Brain (organoid and tissue), 16 donors: ENCODE measurements at places on chromosomes 1 and 21.

DNA sequence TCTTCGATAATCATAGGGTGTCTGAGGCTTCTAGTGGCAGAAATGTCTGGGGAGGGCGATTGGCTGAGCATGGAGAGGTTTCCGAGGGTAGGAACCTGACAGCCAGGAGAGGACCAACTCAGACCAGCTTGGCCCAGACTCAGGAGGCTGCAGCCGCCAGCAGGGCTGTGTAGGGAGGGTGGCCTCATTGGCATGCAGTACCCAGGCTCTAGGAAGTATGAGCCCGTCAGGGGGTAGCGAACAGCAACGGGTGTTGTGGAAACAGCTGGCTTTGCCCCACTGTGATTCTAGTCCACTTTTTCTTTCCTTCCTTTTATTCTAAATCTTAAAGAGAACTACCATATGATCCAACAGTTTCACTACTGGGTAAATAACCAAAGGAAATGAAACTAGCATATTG, 103.3 kb downstream of the DIRAS3 start:
- DNase-seq: peak; percentile 61

DNA sequence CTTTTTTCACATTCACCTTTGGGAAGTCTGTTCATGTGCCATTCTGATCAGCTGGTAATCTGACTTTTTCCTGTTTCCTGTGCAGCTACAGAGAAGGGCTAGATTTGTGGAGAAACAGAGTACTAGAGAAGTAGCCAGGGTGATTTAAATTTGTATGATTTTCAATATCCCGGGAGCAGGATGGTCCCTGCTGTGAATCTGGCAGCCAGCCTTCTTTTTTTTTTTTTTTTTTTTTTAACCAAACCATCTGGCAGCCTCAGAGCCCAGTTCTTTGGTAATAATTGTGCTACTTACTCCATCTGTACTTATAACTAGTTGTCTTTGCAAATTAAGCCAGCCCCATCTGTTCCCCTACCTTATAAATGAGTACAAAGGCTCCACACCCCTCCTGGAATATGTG, 248.6 kb upstream of the DEPDC1 start:
- DNase-seq: peak; percentile 97

DNA sequence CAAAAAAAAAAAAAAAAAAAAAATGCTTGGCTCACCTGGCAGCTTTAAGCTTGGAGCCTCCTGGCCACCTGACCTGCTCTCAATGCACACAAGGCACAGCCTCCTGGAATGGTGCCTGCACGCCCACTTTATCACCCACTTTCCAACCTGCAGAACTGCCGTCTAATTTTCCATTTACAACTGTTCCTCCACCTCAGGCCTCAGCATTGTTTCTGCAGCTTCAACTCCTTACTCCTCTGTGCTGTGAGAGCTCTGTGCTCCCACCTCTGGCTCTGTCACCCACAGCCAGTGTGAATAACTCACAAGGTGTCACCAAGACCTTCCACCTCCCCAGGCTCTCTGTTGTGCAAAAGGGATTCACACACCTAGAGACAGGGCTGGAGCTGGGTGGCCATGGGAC, 38.7 kb upstream of the GPR157 start:
- DNase-seq: no peak

- DNase-seq: no peak
Measured at GRCh38 chr1:119112791-119113190, 27.7 kb downstream of the WARS2 start.

- DNase-seq: no peak
Measured at GRCh38 chr21:26847921-26848320, 2.7 kb upstream of the ADAMTS1 start.

DNA sequence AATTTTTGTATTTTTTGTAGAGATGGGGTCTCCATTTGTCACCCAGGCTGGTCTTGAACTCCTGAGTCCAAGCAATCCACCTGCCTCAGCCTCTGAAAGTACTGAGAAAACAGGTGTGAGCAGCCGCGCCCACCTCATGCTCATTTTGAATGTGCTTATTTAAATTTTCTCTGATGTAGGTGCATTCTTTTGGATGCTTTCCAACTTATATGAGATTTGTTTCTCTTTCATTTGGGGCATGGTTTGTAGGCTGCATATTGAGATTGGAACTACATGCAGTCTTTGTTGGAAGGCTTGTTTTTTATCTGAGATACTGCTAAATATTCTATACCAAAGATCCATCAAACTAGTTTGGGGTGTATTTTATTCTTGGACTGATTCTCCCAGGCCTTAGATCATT, 81.0 kb upstream of the IVNS1ABP start:
- no peak for DNase-seq

- no peak for DNase-seq
Measured at GRCh38 chr1:14850563-14850962, 252.1 kb downstream of the KAZN start.

DNA sequence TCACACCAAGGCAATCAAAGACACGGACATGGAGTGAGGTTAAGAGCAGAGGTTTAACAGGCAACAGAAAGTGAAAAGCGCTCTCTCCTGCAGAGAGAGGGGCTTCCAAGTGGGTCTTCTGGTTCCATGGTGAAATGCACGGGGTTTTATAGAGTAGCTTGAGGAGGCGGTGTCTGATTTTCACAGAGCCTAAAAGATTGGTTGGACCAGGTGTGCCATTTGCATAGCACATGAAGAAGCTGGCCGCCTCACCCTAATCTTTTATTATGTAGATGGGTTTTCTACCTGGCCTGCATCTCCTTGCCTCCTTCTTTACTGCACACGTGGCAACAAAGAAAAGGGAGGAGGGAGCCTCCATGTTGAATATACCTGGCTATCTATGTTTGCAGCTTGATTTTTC, 197.3 kb downstream of the RYR2 start:
- no peak for DNase-seq

- DNase-seq: no peak
Measured at GRCh38 chr1:182688436-182689205, 4.2 kb upstream of the RGS8 start.

- DNase-seq: no peak
Measured at GRCh38 chr1:166136222-166136621, 30.6 kb downstream of the FAM78B start.

GRCh38 chr1:185957441-185958363, 223.5 kb downstream of the HMCN1 start:
- peak; percentile 2 for DNase-seq

DNA sequence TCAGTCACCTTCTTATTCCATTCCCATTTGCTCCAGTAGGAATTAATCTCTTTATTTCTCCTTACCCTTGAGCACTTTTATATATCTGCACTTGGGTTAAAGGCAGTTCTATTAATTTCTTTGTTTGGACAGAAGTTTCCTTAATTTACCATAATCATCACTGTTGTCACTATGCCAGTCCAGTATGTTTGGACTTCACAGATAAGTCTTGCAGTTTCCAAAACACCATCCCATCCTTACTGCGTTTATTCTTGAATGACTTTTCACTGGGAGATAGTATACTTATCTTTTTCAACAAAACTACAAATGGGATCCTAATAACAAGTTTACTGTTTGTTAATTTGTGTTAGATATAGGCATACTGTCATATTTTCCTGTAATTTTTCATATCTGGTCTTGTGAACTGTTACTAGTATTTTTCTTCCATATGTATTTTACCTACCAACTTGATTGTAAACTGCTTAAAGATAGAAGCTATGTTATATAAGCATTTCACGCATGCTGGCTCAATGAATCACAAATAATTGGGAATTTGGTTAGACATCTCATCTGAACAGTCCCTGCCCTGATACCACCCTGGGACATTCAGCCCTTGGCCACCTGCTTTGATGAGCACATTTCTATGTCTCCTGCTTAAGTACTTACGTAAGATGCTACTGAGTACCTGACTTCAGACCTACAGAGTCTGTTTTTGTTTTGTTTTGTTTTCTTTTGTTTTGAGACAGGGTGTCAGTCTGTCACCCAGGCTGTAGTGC, 78.2 kb downstream of the OLFML2B start:
- no peak for DNase-seq

DNA sequence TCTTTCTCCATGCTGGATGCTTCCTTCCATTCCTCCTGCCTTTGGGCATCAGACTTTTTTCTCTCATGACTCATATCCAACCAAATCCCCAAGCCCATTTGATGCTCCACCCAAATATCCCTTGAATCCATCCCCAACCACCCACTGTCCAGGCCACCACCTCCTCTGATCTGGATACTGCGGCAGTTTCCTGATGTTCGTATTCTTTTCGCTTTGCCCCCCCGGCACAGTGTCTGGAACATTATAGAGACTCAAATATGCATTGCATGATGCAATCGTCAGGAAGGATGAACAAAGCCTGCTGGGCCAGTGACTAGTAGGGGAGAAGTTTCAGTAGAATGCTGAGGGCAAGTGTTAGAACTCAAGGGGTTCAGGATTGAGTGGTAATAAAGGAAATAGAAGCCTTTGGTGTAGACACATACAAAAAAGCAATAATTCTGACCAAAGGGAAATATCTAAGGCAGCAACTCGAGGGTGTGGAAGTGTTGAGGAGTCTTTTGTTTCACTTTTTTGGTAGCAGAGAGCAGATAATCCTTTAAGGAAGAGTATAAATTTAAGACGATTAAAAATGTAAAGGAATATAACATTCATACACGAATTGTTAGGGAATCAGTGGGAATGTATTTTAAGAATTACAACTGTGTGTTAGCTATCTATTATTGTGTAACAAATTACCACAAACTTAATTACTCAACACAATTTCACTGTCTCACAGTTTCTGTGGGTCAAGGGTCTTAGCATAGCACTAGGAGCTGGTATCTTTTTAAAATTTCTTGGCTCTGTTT, 7.5 kb downstream of the S100A11 start:
- no peak for DNase-seq

DNA sequence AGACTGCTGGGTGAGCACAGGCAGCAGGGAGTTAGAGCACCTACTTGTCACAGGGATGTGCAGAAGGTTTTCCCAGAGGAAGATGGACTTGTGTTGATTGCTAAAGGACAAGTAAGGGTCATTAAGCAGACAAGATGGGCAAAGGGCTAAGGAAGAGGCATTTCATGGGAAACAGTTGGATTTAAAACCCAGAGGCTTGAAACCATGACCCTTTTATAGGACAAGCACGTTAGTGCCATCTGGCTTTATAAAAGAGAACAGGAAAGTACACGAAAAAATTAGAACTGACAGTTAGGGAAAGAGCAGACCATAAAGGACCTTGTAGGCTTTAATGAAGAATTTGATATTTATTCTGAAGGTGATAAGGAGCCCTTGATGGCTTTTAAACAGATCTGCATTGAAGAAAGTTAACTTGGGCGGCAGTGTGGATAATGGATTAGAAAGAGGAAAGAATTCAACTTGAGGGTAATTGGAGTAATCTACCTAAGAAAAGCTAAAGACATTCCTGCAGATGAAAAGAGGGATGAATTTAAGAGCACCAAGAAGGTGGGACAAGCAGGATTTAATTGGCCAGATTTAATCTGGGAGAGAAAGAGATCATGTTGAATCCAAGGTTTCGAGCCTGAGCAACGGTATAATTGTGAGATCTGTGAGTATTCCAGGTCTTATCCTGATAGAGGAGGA, 68.6 kb downstream of the ZC3H11B start:
- no peak for DNase-seq

- DNase-seq: no peak
Measured at GRCh38 chr1:34354367-34354766, 177.7 kb downstream of the C1orf94 start.

DNA sequence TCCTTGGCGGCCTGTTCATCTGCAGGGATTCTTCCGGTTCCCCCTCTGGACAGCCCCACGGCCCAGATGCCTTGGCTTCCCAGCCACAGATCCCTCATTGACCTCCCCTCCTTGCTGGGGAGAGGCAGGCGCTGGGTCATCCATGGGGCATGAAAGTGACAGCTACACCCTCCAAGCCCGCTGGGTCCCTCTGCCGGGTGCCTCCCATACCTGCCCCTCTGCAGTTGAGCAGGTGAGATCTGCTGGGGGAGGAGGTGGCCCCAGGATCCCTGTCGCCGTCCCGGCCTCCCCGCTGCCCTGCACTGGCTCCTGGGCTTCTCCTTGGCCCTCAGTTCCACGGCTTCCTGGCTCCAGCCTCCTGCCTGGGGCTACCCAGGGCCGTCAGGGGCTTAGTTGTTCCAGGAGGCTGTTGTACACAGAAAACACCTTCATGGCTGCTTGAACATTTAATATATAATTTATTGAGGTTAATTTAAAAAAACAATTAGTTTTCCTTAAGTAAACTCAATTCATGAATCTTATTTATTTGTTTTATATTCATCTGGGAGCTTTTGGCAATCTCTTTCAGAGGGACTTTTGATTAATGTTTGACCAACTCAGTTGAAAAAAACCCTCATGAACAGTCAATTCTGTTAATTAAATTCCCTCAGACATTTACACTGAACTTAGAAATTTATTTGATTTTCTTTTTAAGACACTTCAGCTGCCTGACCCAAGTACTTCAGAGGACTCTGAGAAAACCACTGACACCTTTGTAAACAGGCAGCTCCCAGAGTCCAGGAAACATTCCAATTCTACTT, 67.6 kb upstream of the ABCG1 start:
- no peak for DNase-seq

DNA sequence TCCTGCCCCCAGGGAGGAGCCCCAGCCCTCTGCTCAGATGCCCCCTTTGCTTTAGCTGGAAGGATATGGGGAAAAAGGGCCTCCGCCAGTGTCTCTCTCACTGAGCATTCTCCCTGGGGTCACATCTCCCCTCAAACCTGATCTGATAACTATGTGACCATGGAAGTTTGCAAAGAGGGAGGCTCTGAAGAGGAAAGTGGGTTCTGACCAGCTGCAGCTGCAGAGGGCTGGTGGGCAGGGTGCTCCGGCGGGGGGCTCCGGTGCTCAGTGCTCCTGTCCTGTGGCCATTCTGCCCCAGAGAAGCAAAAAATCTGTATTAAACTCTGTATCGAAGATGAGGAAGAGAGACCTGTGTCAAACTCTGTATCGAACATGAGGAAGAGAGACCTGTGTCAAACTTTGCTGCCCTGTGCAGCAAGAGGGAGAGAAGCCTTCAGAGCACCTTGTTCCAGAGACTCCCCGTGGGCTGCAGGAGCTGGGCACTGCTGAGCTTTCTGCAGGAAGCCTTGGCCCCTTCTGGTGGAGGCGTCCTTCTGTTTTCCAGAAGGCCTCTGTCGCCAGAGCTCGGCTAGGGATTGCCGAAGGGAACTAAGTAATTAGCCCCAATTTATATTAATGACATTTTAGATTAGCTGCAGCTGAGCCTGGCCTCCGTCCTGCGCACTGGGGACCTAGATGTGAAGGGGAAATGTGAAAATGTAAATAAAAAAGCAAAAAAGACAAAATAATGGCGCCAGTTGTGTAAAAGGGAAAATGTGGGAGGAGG, 186.2 kb upstream of the C1orf174 start:
- peak; percentile 28 for DNase-seq

DNA sequence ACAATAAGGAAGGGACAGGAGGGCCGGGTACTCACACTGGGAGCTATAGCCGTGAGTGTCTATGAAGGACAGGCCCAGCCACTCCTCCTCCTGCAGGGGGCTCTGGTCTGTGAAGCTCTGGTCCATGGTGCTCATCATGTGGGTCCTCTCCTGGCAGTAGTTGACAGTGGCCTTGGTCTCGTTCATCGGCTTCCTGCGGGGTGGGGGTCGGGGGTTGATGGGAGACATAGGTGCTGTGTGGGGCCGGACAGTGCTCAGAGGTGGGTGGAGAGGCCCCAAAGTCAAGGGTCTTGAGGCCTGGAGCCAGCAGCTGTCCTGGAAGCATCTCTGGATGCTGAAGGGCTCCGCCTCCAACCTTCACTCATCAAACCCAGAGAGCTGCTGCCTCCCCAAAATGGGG, 260.4 kb downstream of the PTPRU start:
- no peak for DNase-seq
